ENCODE measurements at places on chromosomes 11 and 22.

DNA sequence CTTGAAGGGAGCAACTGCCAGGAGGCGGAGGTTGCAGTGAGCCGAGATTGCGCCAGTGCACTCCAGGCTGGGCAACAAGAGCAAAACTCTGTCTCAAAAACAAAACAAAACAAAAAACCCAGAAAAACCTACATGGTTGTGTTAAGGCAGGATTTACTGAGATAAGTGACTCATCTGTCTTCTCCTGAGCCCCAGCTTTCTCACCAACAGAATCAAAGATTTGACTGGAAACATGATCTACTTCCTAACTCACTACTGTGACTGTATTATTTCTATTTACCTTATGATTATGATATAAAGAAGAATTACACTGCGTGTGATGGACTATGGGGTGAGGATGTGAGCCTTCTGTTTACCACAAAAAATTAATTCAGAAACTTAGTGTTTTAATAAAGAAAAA lies 21.8 kb downstream of the FAM118B start:
- peak; percentile 78 for DNase-seq

- DNase-seq, result peak; percentile 49
Measured at GRCh38 chr11:79179087-79179486, 261.7 kb downstream of the TENM4 start.

- no peak for DNase-seq
Measured at GRCh38 chr11:3051196-3052108, 5.8 kb downstream of the CARS1 start.

DNA sequence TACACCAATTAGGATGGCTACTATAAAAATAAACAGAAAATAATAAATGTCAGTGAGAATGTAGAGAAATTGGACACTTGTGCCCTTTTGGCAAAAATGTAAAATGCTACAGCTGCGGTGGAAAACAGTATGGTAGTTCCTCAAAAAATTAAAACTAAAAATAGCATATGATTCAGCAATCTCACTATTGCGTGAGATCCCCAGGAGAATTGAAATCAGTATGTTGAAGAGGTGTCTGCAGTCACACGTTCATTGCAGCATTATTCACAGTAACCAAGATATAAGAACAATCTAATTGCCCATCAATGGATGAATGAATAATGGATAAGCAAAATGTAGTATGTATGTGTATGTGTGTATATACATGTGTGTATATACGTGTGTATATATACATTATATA lies 6.8 kb downstream of the OR52N2 start:
- no peak for DNase-seq

GRCh38 chr11:2488004-2488403 lies 43.2 kb downstream of the KCNQ1 start:
- DNase-seq, result no peak

DNA sequence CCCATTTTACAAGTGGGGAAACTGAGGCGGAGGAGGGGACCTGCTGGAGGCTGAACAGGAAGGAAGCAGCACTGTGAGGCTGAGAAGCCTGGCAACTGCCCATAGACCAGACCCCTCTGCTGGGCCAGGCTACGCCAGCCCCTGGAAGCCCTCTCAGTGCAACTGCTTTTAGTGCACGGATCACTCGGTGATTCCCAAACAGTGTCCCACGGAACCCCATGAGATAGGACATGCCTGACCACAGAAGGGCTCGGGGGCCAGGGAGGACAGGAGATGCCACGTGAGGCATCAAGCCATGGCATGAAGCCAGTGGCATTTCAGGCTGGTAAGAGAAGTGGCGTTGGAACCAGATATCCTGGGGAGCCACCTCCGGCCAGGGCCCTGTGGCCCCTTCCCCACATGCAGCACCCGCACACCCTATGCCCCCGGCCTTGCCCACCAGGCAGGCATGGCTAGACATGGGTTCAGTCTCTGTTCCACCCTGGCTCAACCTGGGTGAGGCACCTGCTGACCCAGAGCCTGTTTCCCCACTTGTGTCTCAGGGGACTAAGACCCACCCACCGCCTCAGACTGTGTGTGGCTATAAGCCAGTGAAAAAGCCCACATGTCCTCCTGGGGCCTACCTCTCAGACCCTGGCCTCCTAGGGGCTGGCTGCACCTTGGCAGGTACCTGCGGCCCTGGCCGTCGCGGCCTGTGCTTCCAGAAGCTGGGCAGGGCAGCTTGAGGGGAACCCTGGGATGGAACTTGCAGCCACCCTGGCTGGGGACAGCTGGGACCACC lies 84.1 kb downstream of the WNT7B start:
- DNase-seq, result no peak

DNA sequence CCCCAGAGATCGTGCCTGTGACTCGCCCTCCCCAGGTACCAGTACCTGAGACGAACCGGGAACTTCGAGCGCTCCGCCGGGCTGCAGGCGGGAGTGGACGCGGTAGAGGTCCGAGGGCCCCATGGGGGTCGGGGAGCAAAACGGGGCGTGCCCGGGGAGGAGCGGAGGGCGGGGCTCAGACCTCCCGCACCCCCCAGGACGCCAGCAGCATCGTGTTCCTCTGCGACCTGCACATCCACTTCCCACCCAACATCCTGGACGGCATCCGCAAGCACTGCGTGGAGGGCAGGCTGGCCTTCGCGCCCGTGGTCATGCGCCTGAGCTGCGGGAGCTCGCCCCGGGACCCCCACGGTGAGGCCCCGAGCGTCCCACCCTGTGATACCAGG lies 10.8 kb downstream of the B4GALNT4 start:
- no peak for DNase-seq

DNA sequence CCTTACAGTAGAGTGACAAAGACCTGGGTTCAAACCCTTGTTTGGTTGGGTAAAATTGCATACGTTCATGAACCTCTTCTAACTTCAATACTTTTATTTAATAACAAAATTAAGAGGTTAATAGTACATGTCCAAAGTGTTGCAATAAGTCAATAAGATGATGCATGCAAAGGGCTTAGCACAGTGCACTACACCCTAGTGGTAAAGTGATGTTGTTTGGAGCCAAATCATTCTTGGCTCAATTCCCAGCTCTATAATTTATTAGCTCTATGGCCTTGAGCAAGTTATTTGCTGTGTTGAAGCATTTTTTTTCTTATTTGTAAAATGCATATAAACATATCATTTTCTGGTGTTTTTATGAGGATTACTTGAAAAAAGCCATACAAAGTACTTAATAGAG lies 945.3 kb downstream of the LRRC4C start:
- DNase-seq, result no peak

- peak; percentile 70 for DNase-seq
Measured at GRCh38 chr11:102436561-102436960, 16.0 kb downstream of the TMEM123 start.

GRCh38 chr11:75718419-75719339 lies 1.0 kb downstream of the MOGAT2 start:
- DNase-seq, result peak; percentile 7

GRCh38 chr22:31995046-31995445 lies 48.0 kb upstream of the SLC5A1 start:
- no peak for DNase-seq

DNA sequence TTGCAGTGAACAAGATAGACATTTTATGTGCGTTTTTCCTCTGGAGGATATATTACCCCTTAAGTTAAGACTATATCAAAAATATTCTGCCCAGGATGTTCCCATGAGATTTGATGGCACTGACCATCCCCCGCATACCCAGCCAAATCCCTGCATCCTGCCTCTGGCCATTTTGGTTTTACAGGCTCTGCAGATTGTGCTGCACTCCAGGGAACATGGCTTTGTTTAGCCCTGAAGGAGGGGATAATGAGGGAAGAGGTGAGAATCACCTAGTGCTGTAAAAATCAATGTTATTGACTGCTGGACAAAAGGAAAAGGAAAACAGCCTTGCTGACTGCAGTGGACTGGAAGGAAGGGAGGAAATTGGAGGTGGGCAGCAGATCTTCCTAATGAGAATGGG lies 717.4 kb downstream of the DLG2 start:
- DNase-seq, result no peak

- peak; percentile 90 for DNase-seq
Measured at GRCh38 chr11:110086892-110087309, 6.3 kb upstream of the ZC3H12C start.

- no peak for DNase-seq
Measured at GRCh38 chr11:104803776-104804175, 94.5 kb downstream of the CASP12 start.

- no peak for DNase-seq
Measured at GRCh38 chr11:86211619-86212018, 32.9 kb upstream of the EED start.

DNA sequence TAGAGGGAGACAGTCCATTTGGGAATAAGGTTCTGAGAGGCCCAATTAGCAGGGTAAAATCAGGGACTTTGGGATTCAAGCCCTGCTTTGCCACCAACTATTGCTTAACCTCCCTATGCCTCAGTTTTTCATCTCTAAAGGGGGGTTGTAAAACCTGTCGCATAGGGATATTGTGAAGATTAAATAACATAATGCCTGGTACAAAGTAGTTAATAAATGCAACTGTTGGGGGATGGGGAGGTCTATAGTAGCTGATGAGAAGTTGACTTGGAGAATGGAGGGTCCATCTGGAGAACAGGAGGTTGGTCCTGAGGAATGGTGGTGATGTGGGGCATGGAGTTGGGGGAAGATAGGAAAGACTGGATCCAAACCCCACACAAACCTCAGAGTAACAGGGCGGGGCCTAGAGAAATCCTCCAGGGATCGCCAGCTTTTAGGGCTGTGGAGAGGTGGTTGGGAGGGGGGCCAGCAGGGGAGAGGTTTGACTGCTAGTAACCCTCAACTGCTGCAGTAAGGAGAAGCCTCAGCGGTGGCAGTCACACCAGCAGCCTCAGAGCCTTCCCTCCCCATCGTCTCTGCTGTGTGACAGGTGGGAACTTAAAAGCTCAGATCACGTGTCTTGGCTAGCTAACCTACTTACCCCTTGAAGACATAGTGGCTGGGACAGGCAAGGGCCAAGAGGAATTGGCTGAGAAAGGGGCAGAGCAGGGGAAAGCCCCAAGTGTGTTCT lies 1.1 kb upstream of the ABCG4 start:
- no peak for DNase-seq
